OCI-M1 (cell line): ENCODE measurements at places on chromosomes 6 and 20.

DNA sequence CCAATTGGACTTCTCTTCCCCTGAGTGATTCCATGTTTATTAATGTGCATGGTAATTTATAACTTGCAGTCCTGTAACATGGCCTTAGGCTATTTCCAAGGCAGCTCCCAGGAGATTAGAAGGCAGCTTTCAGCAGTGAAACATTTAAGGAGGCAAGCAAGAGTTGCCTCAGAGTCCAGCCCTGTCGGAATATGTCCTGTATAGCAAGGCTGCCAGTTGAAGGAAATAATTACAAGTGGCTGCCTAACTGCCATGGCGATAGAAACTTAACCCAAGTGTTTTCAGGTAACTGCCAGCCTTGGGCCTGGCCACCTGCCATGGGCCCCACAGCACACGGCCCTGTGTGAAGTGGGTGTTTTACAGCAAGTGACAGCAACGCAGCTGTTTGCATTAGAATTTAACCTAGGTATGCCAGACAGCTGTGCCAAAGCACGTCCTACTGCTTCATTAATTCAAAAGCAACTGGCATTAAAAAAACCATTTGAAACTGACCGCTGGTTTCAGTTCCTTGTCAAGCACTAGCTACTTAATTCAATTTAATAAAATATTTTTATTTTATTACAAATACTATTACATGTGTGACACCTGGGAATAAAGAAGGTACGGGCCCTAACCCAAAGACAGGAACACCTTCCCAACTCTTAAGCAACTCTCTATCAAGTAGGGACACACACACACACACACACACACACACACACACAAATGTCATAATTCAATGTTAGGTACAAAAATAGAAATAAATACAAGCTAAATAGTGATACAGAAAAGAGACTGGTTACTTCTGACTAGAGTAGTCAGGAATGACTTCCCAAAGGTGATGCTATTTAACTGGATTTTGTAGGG is 151.8 kb upstream of the HEY2 start:
- DNase-seq, result no peak

DNA sequence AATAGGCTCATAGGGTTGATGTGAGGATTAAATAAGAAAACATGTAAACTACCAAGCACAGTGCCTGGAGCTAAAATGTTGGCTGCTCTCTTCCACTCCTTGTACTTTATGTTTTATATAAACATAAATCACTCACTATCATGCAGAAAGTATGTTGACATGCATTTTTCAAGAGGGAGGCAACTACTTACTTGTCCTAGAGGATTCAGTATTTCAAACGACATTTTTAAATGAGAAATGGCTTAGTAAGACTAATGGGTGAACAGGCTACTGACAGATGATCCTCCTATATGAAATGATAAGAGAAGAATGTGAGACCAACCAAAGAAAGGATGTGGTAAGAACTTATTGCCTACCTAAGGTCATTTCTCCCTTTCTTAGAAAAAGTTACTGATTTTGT is 21.0 kb downstream of the LATS1 start:
- DNase-seq, result no peak

- DNase-seq, result no peak
These were observed 3.2 kb downstream of the BACH2 start for GRCh38 chr6:90293319-90293953.

GRCh38 chr6:165573671-165574070 is 89.4 kb downstream of the PDE10A start:
- no peak for DNase-seq

DNA sequence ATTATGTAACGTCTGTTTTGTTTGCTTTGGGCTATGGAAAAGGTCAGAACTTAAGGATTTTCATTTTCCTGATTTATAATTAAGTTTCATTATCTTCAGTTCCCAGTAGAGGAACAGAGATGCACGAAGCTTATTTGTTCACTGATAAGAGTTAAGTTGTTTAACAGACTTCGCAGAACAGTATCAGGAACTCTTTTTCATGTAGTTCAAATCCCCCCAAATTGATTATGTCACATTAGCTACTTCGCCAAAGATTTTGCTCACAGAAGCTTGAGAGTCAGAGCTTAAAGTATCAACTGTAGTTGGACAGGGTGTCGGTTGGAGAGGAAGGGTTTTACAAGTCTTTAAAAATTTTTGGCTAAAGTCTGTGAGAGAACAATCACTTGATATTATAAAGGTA is 43.4 kb downstream of the ZHX3 start:
- DNase-seq, result no peak

DNA sequence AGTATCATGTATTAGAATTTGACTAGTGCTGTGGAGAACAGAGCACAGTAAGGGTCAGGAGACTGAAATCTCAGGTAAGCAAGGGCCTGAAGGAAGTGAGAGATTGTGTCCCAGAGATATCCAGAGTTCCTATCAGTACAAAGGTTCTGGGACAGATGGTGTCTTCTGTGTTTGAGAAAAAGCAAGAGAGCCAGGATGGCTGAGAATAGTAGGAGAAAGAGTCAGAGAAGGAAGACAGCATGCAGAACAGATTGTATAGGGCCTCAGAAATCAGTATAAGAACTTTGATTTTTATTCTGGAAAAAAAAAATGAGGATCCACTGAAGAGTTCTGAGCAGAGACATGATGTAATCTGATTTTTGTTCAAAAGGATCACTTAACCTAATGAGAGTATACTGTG is 74.8 kb upstream of the PLN start:
- DNase-seq, result no peak

- DNase-seq, result peak; percentile 88
These were observed 1.1 kb downstream of the SPTLC3 start for GRCh38 chr20:13009682-13010406.

- no peak for DNase-seq
These were observed 949.9 kb upstream of the FLRT3 start for GRCh38 chr20:15287329-15287728.

DNA sequence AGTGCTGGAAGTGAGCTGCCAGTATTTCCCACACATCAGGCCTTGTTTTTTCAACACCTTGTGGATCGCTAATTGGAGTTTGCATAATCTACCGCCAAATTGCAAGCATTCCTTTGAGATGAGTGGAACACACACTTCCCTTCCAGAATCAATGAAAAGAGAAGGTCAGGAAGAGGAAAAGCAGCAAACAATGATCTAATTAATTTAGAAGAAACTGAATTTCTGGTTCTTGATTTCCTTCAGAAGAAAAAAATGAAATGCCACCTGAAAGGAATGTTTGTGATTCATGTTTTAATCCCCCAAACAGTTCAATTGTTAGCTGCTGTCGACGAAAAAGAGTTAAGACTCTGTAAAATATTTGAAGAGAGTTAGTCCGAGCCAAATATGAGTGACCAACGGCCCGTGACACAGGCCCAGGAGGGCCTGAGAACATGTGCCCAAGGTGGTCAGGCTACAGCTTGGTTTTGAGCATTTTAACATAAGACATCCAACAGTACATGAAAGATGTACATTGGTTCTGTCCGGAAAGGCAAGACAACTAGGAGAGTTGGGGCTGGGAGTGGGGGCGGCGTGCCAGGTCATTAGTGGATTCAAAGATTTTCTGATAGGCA is 182.3 kb downstream of the MTFR2 start:
- no peak for DNase-seq

DNA sequence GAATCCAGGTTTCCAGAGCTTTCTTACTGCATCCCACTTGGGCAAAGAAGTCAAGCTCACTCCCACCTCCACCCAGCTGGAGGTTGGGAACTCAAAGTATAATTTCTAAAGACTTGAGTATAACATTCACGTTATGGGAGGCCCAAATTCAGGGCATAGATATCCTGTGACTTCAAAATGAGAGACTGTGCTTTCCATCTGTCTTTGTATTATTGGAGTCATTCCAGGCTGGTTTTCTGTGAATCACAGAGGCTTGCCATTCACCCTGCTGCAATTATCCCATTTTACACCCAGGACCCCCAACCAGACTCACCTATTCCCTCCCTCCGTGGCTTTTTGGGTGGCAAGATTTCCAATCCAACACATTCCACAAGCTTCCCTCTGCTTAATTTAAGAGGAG is 19.3 kb upstream of the SRC start:
- no peak for DNase-seq

DNA sequence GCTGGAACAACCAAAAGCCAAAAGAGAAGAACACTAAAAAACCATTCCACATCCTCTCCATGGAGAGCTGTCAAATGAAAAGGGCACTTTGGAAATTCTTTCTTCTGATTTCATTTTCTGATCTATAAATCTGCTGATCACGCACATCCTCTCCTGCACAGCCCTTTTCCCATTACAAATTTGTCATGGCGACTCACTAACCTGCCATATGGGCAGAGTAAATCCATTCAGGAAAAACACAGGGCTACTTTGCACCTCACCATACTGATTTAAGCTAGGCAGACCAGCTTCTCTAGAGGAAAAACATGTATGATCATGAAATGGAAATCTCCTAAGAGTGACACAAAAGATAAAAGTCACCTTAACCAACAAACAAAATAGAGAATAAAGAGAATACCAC is 26.0 kb downstream of the TOMM6 start:
- DNase-seq, result no peak

- DNase-seq, result no peak
These were observed 195.5 kb downstream of the EYA4 start for GRCh38 chr6:133436652-133437051.

- DNase-seq, result no peak
These were observed 4.6 kb upstream of the NAA20 start for GRCh38 chr20:20012541-20012940.
